RPMI8226 (cell line): ENCODE measurements at places on chromosomes 12 and 14.

GRCh38 chr12:105252901-105253300 is 16.9 kb upstream of the APPL2 start:
- DNase-seq = no peak

DNA sequence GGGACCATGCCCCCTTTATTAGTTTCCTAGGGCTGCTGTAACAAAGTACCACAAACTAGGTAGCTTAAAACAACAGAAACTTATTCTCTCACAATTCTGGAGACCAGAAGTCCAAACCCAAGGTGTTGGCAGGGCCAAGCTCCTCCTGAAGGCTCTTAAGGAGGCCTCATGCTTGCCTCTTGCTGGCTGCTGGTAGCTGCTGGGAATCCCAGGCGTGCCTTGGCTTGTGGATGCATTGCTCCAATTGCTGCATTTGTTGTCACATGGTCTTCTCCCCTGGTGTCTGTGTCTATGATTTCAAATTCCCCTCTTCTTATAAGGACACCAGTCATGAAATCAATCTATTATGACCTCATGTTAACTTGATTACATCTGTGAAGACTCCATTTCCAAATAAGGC is 11.2 kb downstream of the SLC17A8 start:
- no peak for DNase-seq

- no peak for DNase-seq
These were observed 94.0 kb downstream of the C12orf50 start for GRCh38 chr12:87935216-87935615.

DNA sequence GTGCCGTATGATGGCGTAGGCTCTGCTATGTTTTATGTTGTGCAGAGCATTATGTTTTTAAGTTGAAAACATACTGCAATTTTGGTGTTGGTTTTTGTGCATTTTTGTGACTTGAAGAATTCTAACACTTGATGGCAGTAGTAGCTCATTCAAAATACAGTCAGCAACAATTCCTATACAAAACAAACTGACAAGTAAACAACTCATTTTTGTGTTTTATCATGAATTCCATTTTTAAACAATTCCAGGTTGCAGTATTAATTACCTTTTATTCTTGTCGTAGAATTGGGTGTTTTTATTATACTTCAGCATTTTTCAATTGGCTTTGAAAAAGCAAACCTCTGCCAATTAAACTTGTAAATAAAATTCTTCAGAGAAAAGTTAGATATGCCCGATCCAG is 4.1 kb upstream of the CCER1 start:
- no peak for DNase-seq

- no peak for DNase-seq
These were observed 3.0 kb upstream of the SNW1 start for GRCh38 chr14:77763978-77764377.

DNA sequence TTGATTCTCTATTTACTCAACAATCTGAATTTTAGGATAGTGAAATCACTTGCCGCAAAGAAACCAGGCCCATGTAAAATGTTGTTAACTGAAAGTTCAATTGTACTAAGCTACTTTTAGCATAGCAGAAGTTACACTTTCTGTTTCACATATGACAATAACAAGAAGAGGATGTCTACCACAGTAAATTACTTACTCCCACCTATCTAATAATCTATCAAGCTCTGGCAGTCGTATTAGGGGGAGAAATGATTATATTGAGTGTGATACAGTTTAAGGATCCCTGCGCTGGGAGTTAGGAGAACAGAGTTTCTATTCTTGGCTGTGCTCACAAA is 66.5 kb upstream of the CAND1 start:
- DNase-seq = no peak

DNA sequence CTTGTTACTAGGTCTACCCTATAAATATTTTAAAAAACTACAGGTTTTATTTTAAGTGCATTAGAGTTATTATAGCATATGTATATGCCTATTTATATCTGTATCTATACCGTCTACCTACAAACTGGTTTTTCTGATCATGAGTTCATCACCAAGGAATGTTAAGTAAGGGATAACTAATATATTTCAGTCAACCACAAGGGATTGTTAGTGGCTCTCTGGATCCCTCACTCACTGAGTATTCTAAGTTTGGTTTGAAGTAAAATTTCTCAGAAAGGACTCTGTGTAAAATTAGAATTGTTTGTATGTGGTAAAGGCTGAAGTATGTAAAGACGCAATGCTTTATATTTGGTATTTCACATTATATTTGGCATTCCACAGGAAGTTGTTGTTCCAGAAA is 4.8 kb downstream of the EPYC start:
- no peak for DNase-seq

GRCh38 chr12:30457621-30458289 is 237.9 kb downstream of the IPO8 start:
- no peak for DNase-seq

DNA sequence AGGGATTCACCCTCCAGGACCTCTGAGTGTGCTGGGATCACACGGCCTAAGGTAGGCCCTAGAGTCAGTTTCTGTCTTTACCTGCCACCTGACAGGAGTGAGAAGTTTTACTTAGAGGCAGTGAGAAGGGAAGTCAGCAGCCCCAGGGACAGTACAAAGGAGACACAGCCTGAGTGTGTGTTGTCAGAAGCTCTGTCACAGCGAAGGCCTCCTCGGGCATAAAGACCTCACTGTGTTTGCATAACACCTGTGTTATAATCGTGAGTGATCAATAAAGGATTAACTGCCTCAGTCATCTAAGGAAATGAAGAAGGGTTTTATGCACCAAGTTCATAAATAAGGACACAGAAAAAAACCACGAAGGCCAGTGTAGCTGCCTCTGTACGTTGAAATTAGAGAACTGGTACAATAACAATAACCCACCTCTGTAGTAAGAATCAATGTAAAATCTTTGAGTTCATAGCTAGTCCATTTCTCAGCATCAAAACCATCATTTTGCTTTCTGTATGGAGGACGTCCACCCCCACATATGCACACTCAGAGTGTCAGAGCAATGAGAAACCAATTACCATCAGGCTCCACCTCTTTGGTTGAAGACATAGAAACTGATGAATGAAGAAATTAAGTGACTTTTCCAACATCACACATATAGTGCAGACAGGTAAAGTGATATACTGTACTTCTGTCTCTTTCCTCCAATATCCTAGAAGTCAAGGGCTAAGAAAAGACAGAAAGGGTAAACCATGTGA is 159.3 kb downstream of the DAD1 start:
- DNase-seq = no peak

GRCh38 chr12:72024613-72025012 is 86.0 kb downstream of the TPH2 start:
- DNase-seq = no peak

DNA sequence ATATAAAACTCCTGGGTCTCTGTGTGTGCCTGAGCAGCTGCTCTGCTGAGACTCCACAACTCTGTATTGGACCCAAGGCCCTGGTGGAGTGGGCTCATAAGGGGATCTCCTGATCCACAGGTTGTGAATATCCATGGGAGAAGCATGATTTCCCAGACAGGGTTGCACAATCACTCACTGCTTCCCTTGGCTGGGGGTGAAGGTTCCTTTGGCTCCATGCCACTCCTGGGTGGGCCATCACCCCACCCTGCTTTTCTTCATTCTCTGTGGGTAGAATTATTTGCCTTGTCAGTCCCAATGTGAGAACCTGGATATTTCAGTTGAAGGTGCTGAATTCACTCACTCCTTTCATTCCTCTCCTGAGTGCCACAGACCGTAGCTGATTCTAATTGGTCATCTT is 205.2 kb upstream of the TMEM260 start:
- DNase-seq = no peak

DNA sequence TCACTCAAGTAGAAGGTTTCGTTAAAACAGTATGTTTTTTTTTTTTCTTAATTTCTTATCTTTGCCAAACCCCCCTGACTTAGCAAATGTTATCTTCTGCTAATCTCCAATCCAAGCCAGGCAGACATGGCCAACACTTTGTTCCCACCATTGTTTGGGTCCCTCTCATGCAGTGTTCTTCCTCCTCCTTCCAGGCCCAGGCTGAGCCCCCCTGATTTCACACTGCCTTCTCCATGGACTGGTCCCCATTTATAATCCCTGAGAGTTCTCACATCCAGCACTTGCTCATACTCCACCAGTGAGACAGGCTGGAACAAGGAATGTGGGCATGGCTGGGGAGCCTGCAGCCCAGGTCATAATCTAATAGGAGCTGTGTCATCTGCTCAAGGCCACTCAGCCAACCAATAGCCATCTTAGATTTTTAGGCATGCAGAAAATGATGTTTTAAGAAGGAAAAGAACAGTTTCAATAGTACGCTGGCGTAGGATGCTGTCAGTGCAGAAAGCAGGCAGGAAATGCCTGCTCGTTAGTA is 238.4 kb upstream of the CCDC196 start:
- no peak for DNase-seq

GRCh38 chr14:64946310-64947045 is 3.9 kb upstream of the GPX2 start:
- DNase-seq = no peak

- no peak for DNase-seq
These were observed 7.6 kb downstream of the VASH1 start for GRCh38 chr14:76768671-76769500.

DNA sequence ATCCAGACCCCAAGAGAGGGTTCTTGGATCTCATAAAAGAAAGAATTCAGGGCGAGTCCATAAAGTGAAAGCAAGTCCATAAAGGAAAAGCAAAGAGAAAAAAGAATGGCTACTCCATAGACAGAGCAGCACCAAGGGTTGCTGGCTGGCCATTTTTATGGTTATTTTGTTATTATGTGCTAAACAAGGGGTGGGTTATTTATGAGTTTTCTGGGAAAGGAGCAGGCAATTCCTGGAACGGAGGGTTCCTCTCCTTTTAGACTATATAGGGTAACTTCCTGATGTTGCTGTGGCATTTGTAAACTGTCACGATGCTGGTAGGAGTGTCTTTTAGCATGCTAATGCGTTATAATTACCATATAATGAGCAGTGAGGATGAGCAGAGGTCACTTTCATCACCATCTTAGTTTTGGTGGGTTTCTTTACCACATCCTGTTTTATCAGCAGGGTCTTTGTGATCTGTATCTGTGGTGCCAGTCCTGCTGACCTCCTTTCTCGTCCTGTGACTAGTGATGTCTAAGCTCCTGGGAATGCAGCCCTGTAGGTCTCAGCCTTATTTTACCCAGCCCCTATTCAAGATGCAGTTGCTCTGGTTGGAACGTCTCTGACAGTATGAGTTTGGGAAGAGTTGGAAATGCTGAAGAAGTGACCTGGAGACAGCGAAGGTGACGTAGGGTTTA is 100.5 kb downstream of the ZNF664 start:
- DNase-seq = no peak

GRCh38 chr12:94169966-94170689 is 21.8 kb downstream of the PLXNC1 start:
- DNase-seq = no peak

DNA sequence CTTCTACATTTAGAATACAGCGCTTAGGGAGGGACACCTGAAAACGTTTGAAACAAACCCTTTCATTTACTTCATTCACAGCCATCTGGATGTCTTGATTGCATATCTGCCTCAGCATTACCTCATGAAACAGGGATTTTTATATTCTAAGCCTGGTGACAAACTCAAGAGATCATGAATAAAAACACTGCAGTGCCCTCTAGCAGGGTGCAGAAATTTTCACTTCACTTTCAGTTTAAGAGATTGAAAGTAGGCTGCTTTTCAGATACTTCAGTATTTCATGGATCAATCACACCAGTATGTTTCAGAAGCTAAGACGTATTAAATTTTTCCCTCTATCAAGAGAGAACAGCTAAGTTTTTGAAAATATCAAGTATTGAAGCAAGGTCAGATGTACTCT is 467.8 kb downstream of the MDGA2 start:
- no peak for DNase-seq

DNA sequence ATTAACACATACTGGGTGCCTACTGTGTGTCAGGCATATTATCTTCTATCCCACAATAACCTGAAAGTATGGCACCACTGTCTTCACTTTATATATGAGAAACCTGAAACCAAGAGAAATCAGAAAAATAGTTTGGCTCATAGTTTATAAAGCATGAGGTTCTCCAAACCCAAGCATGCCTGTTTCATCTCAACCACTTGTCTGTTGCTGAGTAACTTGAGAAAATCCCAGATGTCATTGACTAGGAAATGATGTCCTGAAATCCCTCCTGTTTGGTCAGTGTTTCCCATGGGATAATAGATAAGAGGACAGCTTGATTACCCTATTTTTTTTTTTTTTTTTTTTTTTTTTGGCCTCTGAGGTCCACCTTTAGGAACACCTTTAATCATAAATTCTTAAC is 2.6 kb upstream of the IFNG-AS1 start:
- no peak for DNase-seq

DNA sequence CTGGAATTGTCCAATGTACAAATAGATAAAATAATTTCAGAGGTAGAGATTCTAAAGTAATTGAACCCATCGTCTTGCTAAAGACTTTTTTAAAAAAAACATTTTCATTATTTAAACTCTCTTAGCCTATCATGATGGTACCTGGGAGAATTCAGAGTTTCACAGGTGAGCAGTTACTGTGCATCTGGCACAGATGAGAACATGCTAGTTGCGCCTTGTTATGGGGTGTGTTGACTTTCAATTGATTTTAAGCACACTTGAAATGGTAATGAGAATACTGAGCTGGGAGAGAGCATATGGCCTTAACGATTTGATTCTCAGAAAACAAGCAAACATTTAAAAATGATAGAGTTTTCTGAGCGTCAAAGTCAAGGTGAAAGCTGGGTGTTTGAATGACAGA is 66.6 kb downstream of the FLRT2 start:
- DNase-seq = no peak

GRCh38 chr14:59150990-59151389 is 37.5 kb upstream of the DAAM1 start:
- peak; percentile 46 for DNase-seq

DNA sequence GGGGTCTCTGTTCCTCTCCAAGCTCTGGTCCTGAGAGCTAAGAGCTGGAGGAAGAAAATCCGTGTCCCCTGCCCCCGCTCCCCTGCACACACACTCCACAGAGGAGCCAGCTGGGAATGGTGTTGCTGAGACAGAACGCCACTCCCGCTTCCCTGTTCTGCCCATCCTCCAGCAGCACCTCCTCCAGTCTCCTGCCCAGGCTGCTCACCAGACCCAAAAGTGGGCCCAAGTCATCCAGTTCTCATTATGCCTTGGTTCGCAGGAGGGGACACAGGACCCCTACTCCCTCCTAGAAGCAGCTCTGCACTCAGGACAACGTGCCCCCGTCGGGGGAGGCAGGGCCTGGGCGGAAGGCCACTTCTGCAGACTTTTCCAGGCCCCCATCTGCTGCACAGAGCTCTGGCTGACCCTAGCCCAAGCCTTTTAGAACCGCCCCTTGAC is 830 bp upstream of the TRMT61A start:
- DNase-seq = no peak

GRCh38 chr12:102643879-102644575 is 163.7 kb upstream of the IGF1 start:
- DNase-seq = no peak

- DNase-seq = no peak
These were observed 15.3 kb upstream of the WDR20 start for GRCh38 chr14:102124419-102124818.
